Amygdala (tissue), 56 donors: ENCODE measurements at places on chromosomes 1 and 21.

- DNase-seq = peak; percentile 67
Measured at GRCh38 chr1:45014321-45015028, 2.4 kb downstream of the UROD start.

DNA sequence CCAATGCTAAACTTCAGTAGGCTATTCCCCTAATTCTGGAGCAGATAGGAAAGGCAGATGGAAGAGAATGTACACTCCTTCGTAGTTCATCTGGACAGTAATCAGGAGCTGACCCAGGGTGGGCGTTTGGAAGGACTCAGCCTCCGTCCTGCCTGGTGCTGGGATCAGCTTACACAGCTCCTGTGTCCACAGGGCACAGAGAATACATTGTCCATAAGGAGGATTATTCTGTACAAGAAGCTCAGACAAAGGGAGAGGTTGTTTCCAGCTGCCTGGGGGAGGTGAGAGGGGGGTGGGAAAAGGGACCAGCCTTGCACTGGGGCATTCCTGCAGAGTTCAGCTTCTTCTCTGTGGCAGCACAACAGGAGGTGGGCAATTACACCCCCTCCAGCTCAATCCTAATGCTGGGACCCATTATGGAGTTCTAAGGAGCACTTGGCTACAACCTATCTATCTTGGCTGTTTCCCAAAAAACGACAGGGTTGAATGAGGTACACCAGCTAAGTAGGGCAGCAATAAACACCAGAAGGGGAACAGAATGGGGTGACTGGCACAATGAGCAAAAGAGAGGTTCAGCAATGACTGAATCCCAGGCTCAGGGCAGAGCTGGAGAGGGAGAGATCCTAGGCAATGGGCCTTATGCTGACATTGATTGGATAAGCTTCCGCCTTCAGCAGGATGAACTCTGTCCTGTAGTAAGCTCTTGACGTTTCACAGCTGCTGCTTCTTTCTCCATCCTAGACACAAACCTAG, 7.4 kb downstream of the MED8 start:
- peak; percentile 79 for DNase-seq

DNA sequence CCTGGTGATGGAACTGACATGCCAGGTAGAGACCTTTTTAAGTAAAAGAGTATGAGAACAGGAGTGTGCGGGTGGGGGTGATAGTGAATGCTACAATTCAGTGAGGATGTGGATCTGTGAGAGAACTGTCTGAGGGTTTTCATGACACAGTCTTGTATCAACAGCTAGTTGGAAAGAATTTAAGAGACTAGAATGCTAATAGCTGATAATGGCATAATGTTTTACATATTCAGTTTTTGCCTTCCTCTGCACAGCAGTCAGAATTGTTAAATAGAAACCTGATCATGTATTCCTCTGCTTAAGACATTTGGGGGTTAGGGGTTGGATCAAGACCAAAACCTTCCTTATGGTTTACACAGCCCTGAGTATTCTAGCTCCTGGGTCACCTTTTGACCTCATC, 152.8 kb upstream of the ZRANB2 start:
- no peak for DNase-seq

- no peak for DNase-seq
Measured at GRCh38 chr1:183909672-183910071, 104.8 kb downstream of the RGL1 start.

DNA sequence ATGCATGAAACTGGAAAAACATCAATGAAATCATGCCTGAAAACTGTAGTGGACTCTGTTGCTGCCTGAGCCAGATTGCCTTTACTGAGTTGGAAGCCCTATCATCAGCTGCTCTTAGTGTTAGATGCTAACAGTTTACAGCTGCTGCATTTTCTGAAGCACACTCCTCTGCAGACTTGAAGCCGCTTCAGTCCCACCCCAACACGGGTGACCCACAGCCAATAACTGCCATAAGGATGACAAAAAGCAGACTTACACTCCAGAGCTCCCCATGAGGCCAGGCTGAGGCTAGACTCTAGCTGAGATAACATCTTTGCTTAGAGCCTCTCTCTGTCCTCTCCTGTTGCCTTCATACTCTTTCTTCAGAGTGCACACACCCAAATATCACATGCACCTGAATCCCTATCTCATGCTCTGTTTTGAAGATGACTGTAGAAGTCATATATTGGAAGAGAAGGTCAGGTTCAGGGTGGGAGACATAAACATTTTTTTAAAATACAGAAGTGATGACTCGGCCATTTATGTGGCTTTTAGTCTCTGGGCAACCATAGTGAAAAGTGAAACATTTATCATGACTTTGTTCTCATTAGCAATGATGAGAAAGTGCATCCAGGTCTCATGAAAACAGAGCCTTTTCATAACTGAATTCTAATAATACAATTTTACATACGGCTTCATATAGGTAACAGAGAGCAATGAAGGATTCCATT, 161.0 kb downstream of the KCNK2 start:
- DNase-seq = no peak

DNA sequence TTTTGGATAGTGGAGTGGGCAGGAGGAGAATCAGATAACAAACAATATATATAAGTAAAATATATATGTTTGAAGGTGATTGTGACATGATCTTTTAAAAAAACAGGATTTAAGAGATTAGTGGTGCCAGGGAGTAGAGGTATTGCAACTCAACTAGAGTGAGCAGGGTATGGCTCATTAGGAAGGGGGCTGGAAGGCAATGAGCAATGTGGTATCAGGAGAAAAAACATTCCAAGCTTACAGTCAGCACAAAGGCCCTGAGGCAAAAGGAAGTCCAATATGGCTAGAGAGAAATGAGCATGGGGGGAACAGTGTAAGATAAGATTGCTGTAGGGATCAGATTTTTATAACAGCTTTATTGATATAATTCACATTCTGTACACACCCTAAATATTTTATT, 5.3 kb upstream of the GADD45A start:
- no peak for DNase-seq

GRCh38 chr1:214709241-214709640, 106.2 kb downstream of the CENPF start:
- no peak for DNase-seq

DNA sequence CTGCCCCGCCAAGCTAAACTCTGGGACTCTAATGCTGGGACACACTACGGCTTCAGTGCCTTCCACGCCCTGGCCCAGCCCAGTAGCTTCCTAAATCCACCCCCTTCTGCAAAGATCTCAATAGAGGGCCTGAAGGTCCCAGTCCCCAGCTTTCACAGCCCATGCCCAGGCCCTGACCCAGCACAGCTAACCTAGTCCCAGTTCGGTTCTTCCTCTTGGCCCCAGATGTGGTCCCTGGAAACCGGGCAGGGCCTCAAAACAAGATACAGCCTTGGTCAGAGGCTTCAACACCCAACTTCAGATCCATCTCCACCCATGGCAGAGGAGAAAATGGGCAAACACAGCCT, 646 bp upstream of the PDZK1IP1 start:
- DNase-seq = no peak

DNA sequence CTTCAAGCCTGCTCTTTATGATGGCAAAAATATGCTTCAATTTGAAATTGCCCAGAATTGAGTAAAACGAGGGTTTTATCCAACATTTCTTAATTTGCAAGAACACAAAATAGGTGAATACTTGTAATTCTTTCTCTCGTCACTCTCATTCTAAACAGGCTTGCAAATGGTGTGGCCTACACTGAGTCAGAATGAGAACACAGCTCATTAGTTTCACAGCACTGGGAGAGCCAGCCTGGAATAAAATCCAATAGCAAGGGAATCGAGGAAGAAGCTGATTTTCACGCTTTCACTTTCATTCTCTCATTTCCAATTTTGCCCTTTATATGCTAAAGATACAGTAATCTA, 537.5 kb downstream of the LTN1 start:
- no peak for DNase-seq

DNA sequence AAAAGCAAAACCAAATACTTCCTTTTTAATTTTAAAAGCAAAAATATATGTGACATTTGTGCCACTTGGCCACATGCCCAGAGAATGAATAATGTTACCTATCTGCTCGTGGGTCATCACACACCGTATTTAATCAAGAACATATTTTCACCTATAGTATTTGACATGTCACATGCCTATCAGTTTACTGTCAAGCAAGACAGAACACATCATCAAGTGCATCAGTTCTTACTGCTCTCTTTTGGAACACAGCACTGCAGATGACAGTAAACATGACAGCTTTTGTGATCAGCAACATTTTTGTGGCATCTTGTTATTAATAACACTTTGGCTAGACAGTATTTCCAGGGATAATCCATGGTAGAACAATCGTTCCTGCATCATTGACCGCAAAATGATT, 134.4 kb downstream of the LRRC7 start:
- DNase-seq = no peak

GRCh38 chr1:29481031-29481430, 244.7 kb downstream of the PTPRU start:
- DNase-seq = no peak

DNA sequence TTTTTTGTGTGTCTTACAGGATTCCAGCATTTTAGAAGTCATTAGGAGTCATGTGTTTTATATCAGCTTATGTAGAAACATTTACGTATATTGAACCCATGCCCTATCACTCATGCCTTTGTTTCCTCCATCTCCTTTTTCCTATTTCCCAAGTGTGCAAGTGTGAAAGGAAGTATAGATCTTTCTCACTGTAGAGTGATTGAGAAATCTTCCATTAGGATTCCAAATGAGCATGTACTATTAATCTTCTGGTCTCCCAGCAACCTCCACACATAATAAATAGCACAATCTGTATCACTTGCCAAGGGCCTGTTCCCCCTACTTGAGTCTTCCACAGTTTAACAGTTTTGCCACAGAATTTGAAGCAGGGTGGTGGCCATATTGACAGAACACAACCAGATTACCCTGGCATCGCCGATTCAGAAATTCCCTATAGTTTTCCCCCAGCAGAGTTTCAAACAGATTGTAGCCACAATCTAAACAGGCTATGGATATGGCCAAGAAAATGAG, 1052.8 kb downstream of the TTLL7 start:
- DNase-seq = no peak

- no peak for DNase-seq
Measured at GRCh38 chr1:112651205-112651604, 23.3 kb upstream of the MOV10 start.

DNA sequence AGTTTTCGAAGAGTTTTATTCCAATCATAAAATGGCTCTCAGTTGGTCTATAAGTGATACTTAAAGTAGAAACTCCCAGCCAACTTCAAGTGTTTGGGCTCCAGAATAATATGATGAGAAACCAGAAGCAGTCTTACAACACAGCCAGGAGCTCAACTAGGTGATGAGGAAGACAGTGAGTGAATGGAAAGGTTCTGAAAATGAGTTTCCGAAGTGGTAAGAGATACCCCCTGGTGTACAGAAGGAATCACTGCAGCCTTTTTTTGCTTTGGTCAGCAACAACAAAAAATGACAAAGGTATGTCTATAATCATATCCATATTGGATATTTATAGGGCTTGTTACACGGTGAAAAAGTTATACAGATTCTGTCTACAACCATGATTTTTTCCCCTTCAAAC, 16.5 kb downstream of the KRTAP19-1 start:
- no peak for DNase-seq

DNA sequence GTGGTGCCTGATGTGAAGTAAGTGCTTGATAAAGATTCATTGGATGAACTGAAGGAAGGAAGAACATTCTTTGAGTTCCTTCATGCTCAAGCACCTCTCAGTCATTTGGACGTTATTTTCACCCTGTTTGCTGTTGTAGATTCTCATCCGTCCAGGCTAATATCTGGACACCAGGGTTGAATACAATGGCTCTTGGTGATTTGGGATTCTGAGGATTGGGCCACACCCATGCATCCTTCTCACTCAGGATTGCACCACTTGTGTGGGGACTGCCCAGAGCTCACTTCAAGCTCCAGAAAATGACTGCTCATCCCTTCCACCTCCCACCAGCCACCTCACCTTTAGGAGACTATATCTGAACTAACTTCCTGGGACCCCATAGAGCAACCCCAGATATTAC, 117.1 kb upstream of the IPO9 start:
- no peak for DNase-seq
